NCI-H1048 (cell line): ENCODE measurements at places on chromosomes 3 and 15.

DNA sequence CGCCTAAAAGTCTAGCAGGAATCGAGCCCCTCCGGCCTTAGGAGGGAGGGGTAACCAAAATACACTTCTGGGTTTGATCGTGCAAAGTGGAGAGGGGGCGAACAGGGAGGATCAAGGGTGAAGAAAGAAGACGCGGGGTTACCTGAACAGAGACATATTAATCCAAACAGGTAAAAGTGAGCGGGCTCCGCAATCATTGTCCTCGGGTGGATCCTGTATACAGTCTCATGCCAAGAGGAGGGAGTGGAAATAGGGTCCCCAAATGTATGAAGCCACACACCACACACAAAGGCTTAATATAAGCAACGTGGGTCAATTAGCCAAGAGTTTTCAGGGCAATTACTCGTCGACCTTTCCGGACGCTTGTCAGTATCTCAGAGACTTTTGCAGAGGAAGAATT lies 749.5 kb downstream of the ROBO1 start:
- no peak for DNase-seq

DNA sequence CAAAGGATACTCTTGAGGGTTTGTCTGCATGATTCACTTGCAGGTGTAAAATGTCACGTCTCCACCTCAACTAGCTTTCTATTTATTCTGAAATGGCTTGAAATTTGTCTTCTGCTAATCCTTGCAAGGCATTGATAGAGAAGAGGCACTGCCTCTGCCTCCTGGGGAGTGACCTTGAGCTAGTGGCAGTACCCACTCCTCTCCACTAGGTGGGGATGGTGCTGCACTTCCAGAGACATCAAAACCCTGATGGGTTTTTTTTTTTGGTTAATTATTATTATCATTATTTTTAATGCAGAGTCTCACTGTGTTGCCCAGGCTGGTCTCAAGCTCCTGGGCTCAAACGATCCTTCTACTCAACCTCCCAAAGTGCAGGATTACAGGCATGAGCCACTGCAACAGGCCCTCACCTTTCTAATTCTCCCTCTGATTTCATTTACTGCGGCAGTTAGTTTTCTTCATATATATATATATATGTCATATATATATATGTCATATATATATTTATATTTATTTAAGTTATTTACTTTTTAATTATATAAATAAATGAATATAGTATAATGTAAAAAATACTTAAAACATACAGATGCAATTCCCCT lies 117.6 kb upstream of the EIF1B start:
- DNase-seq, result peak; percentile 10

DNA sequence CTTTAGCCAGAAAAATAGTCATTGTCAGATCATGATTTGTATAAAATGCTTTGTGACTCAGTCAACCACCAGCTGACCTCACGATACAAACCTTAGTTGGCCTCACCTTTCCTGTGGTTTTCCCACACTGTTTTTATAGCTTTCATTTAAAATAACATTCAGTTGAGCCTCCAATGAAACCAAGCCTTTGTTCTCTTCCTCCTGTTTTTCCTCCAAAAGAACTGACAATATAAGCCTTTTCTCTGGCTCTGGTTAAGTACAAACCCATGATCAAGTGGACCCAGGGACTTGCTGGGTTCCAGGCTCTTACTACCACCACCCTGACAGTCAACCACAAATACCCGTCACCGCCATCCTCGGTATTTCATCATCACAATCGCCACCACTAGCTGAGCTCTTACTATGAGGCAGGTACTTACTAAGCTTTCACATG lies 81.7 kb downstream of the TAMM41 start:
- DNase-seq, result no peak

DNA sequence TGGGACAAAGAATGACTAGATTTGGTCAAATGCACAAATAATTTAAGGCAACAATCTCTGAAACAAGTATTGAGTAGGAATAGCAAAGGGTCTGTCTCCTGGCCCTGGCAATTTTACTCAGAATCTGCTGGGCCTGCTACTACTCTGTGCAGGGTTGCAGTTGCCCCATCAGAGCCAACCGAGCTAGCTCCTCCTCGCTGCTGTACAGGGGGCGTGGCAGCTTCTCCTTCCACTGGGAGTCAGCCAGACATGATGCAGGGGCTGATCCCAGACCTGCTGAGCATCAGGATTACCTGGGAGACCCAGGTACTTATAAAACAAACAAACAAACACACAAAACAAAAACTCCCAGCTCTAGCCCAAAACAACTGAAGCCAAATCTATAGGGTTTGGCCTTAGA lies 30.5 kb upstream of the PXYLP1 start:
- DNase-seq, result no peak
